ENCODE measurements at places on chromosomes 5 and 9. TPM values are rescaled to one million over a fixed set of nuclear protein-coding genes. Genes with fewer than 3 reads are reported as not detected.

CCNI2 gene
- polyA plus RNA-seq: 3.4 TPM

- no peak for DNase-seq
These were observed 21.9 kb downstream of the ARRDC3 start for GRCh38 chr5:91361055-91361701.

- no peak for DNase-seq
These were observed 51.1 kb downstream of the GCNT1 start for GRCh38 chr9:76510041-76510440.

GRCh38 chr5:150172145-150172544, 5.6 kb downstream of the CDX1 start:
- DNase-seq: no peak

DNA sequence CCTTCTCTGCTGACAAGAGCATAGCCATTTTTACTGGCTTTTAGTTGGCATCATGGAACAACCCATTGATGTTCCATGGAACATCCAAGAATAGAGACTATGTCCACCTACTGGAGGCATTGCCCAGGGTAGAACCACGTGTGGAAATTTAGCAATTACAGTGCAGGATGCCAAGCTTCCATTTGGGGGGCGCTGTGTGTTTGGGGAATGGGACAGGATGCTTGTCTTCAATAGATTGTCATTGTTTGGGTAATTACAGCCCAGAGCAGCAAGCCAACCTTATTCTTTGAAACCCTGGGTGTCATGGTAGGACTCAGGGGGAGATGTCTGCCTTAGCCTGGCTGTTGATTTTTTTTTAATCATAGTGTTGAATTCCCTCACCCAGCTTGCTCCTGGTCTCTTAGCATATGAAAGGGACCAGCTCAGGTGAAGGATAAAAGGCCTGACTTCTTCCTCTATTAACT, 171.1 kb downstream of the DOCK2 start:
- no peak for DNase-seq

GRCh38 chr5:172533399-172534228, 79.3 kb upstream of the SH3PXD2B start:
- no peak for DNase-seq

PCDHGA7 gene
- polyA plus RNA-seq: not detected

- DNase-seq: no peak
These were observed 4.1 kb upstream of the FEM1C start for GRCh38 chr5:115548683-115549082.

SLC27A6 gene
- not detected for polyA plus RNA-seq

DNA sequence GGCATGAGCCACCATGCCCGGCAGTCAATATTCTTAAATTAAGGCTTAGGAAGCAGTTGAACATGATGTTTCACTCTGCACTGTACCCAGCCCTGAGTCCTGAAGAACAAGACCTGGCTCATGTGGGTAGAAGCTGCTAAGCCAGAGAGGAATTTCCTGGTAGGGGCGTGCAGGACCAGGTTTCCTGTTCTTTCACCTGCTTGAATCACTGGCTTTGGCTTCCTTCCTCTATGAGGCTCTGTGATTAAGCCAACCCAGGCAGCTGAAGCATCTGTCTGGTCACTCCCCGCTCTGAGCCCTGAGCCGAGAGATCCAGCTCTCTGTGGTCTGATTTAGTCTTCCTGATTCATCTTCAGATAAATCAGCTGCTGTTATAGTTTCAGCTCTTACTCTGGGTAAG, 29.1 kb downstream of the CFAP77 start:
- DNase-seq: no peak

DNA sequence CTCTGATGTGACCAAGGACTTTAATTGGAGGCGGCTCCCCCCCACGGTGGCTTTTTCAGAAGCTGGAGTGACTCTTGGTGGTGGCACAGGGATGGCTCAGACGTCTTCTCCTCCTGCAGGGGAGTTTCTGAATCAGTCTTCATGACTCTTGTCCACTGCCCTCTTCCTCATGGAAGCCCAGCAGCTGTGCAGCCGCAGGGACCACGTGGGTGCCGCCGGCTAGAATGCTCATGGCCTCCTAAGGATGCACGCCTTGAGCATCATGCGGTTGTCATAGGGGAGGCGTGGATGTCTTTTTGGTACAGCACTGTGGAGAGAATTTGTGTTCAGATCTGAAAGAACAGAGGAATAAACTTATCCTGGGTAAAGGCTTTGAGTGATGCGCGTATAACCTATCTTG, 1.3 kb downstream of the TEX53 start:
- no peak for DNase-seq

OR1Q1 gene
- not detected for polyA plus RNA-seq

SYK gene
- polyA plus RNA-seq: 0.56 TPM

DNA sequence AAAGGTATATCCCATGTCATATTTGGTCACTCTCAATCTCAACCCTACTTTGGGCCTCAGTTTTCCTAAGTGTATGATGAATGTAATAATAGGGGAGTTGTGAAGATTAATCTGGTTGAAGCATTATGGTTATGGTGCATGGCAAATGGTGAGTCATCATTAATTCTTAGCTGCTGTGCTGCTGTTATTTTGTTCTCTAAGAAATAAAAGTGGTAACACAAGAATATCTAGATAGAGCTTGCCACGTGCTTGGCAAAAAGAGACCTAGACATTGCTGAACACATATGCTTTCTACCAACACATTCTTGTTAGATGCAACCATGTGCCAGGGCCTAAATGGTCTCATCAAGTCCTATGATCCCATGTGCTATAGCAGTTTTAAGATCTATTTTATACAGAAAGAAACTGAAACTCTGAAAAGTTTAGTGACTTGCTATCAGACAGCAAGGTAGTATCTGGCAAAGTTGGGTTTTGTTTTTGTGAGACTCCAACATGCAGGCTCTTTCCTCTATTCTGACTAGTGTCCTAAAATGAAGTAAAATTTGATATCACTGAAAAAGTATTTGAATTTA, 699.9 kb upstream of the MEF2C start:
- DNase-seq: no peak

GRCh38 chr9:113581865-113582697, 118.6 kb downstream of the RGS3 start:
- DNase-seq: peak; percentile 75

DPP7 gene
- polyA plus RNA-seq: 158 TPM

- DNase-seq: no peak
These were observed 67.1 kb downstream of the KLF4 start for GRCh38 chr9:107422189-107423185.

IL13 gene
- not detected for polyA plus RNA-seq

Data from CD8-positive, alpha-beta memory T cell (primary cell).